Naive thymus-derived CD8-positive, alpha-beta T cell (primary cell): ENCODE measurements at places on chromosomes 1 and 21.

DNA sequence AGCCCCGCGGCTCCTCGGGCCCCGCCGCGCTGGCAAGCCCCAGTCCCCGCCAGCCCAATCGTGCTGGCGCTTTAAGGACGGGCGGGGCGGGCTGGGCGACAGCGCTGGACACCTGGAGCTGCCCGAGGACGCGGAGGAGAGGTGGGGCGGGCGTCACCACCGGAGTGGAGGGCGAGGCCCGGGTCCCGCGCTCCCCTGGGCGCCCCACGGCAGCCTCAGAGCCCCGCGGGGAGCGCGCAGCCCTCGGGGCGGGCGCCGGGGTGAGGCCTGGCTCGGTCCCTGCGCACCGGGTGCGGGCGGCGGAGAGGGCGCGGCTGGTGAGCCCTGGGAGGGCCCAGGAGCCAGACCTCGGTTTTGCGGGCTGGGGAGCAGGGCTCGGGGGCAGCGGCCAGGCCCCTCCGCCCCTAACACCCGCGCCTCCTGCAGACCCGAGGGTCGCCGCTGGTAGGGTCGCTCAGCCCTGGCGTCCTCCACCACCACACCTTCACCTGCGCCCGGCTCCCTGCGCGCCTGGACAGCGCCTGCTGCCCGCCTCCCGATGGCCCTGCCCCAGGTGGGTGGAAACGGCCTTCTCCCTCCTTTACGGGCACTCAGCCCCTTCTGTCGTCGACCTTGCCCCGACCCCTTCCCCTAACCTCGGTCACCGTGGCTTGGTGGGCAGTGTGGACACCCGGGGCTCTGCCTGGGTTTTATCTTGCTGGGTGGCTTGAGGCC lies at the start of gene TMEM61:
Gene TMEM61, plus strand, starts transcription at position 101 of the 714 bp plus-strand sequence. Its CDS starts 438 bp downstream, at position 539.
- no peak for DNase-seq

- no peak for DNase-seq
These were observed 28.5 kb downstream of the ECE1 start for GRCh38 chr1:21261551-21262292.

DNA sequence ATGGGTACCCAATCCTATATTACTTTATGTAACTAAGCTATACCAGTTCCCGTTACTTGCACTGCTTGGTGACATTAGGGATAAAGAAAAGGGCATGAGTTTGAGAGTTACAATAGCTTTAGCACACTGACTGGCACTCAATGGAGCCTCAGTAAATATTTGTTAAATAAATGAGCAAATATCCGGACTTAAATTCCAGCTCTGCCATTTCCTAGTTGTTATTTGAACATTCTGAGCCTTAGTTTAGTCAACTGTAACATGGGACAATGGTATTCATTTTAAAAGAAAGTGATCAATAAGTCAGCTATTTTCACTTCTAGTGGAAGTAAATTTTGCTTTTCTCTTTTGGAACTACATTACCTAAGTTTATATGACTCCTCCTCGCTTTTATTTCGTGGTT lies 198.7 kb downstream of the ZC3H11B start:
- no peak for DNase-seq

DNA sequence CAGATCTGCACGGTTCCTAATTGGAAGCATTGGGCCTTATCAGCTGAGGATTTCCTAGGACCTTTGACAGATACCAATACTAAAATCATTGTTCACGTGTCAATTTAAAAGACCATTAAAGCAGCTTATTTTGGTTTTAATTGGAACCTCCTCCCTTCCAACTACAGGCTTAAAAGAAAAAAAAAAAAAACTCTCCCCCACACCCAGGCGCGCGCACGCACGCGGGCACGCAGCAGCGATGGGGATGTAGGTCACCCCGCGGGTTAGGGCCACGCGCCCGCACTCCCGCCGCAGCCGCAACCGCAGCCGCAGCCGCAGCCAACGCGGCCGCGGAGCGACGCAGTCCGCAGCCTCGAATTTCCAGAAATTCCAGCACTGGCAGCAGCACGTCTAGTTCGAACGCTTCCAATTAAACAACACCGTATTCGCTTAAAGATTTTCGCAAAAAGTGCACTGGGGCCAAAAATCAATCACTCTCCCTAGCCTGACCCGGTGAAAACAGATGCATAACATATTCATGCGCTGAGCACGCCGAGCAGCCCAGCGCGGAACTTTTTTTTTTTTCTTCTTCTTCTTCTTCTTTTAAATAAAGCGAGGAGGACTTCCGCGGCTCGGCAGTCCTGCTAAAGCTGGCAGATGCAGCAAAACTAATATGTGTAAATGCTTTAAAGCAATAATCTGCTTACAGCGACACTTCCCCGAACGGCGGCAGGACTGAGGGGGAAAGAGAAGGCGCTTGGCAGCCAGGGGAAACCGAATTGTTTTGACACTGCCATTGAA lies 13.3 kb upstream of the BARHL2 start:
- no peak for DNase-seq

- no peak for DNase-seq
These were observed 61.0 kb downstream of the B3GALT5 start for GRCh38 chr21:39673736-39674135.

DNA sequence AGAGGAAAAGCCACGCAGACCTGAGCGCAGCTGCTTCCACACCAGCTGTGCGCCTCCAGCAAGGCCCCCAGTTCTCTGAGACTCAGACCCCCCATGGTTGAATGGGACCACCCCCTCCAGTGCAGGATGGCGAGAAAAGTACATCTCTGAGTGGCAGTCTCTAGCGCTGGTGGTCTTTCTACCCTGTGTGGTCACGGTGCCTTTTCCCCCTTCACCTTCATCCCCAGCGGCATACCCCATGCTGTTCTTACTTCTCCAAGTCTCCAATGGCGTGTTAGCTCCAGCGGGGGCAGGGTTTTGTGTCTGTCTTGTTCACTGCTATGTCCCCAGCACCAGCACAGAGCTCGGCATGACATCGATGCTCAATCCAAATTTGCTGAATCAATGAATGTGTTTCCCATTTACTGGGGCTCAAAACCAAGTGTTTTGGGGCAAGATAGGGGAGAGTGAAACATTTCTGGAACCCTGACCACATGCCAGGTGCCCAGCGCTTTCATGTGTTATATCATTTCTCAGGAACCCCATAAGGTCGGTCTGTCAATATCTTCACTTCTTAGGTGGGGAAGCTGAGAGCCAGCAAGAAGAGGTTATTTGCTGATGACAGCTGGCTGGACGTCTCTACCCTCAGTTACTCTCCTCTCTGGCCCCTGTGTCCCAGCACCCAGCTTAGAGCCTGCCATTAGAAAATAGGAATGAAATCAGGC lies 959 bp upstream of the SDC3 start:
- DNase-seq: no peak

DNA sequence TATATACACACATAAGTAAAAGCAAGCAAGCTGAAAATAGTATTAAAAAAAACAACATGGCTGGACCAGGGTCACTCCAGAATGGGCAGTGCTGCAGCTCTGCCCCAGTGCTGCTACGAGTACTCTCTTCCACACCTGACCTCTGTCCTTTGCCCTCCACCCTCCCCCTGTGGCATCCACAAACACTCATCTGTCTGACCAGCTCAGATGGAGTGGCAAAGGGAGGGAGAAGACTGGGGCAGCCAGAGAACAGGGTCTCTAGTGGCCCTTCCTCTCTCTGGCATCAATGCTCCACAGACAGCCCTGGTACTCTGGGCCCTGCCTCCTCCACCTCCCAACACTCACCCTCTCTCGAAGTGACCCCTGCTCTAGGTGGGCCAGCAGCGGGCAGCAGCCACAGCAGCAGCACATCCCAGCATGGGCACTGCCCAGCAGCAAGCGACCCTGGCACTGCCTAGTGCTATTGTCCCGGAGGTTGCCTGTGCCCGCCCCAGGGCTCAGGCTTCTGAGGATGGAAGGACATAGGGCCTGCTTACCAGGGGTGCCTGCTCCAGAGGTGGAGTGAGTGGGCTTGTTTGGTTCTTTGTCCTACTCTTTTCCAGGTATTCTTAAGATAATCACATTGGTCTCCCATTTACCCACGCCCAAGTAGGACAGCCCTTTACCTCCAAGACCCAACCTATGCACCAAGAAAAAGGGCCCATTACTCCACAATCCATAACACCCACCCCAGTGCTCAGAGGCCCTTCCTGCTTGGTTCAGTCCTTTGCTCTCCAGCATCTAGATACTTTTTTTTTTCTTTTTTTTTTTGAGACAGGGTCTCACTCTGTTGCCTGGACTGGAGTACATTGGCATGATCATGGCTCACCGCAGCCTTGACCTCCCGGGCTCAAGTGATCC lies 6.2 kb downstream of the ARHGEF2 start:
- no peak for DNase-seq

DNA sequence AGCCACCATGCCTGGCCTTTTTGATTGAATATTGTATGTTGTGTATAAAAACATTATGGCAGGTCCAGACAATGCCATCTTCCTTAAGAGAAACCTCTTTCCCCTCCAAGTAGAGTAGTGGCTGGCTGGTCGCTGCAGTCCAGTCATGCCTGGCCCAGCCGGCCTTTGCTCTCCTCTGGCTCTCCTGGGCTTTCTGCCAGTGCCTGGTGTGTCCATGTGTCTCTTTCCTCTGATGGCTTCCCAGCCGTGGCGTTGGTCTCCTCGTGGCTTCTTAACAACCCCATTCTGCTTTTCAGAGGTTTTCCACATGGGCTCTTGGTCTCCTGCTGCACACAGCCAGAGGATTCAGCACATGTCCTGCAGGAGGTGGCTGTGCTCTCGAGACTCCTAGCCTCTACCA lies 58.7 kb downstream of the DIP2A start:
- no peak for DNase-seq

DNA sequence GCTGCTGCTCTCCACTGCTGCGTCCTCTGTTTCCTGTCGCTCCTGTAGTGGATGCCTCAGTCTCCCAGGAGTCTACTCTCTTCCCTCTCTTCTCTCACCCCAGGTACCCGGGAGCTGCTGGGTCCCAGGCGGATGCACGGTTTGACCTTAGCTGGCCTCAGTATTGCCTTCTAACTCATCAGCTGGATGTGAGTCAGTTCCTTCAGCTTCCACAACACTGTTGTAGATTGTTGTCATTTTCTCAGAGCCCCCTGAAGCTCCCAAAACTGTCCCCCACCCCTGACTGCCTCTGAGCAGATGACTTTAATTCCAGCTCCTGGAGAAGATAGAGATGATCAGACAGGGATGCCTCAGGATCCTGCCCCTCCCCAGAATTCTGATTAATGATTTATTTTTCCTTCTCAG lies 7.2 kb downstream of the CNIH3 start:
- no peak for DNase-seq

DNA sequence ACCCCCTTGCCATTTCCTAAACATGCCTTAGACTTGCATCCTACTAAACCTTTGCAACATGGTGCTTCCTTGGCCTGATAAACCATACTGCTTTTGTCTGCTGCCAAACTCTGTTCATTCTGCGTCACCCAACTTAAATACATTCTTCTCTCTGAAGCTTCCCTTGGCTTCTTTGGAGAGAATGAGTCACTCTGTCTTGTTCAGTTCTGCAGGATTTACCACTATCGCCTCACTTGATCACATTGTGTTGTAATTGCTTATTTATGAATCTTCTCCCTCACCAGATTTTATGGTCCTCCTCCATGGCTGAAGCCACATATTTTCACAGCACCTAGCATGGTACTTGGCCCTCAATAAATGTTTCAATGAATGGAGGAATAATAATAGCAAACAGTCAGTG lies 21.7 kb upstream of the TUT4 start:
- no peak for DNase-seq

- no peak for DNase-seq
These were observed 60.6 kb downstream of the KCNAB2 start for GRCh38 chr1:6106321-6106731.

DNA sequence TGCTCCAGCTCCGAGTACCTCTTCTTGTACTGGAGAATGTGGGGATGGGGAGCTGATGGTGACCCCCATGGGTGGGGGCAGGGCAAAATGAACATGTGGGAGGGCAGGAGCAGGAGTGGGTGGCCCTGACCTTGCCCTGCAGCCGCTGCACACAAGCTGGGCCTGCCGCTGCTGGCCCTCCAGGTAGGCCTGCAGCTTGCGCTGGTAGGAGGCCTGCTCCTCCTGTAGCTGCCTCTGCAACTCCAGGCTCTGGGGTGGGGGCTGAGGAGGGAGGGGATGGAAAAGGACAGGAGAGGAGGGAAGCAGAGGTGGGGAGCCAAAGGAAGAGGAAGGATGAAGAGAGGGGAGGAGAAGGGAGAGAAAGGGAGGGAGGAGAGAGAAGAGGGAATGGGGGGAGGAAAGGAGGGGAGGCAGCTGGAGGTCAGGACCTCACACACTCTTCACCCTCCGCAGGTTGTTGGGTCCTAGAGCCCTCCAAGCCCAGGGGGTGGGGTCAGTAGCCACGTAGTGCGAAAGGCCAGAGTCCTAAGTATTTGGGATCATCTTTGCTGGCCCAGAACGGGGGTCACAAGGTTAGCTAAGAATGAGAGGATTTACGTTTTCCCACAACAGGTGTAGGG lies 22.9 kb downstream of the RNU1-1 start:
- no peak for DNase-seq

DNA sequence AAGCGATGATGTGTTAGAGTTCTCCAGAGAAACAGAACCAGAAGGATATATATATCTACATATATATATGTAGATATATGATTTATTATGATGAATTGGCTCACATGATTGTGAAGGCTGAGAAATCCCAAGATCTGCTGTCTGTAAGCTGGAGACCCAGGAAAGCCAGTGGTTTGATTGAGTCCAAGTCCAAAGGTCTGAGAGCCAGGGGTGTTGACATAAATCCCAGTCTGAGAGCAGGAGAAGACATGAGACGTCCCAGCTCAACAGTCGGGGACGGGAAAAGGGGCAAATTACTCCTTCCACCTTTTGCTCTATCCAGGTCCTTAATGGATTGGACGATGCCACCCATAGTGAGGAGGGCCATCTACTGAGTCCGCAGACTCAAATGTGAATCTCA lies 126.6 kb downstream of the PRDM2 start:
- no peak for DNase-seq

DNA sequence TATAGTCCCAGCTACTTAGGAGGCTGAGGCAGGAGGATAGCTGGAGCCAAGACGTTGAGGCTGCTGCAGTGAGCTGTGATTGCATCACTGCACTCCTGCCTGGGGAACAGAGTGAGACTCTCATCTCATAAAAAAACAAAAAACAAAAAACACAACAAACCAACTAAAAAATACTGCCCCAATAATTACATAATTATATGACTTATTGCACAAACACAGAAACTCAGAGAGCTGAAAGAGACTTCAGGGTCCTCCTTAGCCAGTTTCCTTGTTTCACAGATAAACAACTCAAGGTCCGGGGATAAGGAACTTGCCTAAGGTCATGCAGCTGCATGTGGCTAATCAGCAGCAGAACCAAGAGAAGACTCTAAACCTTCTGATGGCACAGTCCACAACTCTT lies 11.9 kb downstream of the EXTL2 start:
- DNase-seq: no peak

DNA sequence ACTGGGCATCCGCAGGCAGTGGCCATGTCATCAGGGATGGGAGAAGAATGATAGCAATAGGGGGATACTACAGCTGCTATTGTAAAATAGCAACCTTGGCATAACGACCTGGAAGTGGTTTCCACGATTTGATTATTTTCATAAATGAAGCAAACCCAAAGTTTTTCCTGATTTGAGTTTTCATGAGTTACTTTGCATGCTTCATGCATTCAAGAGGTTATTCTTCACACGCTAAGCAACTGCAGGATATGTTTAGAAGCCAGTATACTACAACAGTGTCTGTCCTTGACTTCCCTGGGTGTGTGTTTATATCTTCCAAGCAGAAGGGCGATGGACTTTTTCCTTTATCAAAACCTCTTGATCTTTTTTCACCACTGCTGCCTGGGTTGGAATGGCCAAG lies 281.1 kb upstream of the DUSP10 start:
- DNase-seq: no peak
